ENCODE measurements at places on chromosomes 6 and 20.

DNA sequence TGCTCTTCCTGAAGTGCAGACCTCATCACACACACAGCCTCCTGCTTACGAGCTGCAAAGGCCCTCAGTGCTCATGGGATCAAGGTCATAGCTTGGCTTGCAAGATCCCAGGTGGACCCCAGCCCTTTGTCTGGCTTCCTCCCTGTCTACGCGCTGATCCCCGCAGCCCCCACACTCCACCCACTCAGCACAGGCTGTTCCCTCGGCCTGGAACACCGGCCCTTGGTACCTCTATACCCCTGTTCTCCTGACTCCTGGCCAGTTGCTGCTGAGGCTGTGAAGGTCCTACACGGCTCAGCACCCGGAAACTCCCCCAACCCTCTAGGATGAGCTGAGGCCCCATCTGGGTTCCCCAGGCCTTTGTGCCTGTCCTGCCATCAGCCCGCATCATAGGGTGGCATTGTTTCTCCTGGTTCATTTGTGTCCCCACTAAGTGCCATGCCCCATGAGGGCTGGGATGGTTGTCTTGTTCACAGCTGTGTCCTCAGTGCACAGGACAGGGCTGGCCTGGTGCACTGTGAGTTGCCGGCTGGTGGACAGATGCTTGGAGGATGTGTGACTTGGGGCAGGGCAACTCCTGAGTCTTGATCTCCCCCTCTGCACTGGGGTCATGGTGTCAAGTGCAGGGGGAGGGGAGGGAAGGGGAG lies 57.0 kb downstream of the ADNP start:
- no peak for DNase-seq

- no peak for DNase-seq
Observed at GRCh38 chr6:2021713-2022125, 223.7 kb downstream of the GMDS start.

- DNase-seq = no peak
Observed at GRCh38 chr20:14454296-14454695, 116.9 kb upstream of the FLRT3 start.

DNA sequence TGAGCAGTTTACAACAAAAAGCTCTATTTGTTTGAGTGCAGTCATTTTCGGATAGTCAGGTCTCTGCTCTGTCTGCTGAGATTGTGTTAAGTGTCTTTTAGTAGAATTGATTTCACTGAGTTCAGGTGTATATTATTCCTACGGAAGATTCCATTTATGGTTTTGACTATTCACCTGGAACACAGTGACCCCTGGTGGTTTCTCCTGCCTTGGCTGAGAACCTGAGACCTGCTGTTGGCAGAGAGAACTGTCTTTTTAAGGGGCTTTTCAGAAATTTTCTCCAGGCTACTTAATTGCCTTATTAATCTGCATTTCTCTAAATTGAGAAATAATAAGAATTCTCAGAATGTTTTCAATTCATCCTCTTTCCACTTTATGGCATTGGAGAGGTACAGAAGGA lies 508.0 kb downstream of the TBC1D32 start:
- DNase-seq = no peak

- no peak for DNase-seq
Observed at GRCh38 chr20:10216146-10216791, 2.4 kb upstream of the SNAP25 start.

DNA sequence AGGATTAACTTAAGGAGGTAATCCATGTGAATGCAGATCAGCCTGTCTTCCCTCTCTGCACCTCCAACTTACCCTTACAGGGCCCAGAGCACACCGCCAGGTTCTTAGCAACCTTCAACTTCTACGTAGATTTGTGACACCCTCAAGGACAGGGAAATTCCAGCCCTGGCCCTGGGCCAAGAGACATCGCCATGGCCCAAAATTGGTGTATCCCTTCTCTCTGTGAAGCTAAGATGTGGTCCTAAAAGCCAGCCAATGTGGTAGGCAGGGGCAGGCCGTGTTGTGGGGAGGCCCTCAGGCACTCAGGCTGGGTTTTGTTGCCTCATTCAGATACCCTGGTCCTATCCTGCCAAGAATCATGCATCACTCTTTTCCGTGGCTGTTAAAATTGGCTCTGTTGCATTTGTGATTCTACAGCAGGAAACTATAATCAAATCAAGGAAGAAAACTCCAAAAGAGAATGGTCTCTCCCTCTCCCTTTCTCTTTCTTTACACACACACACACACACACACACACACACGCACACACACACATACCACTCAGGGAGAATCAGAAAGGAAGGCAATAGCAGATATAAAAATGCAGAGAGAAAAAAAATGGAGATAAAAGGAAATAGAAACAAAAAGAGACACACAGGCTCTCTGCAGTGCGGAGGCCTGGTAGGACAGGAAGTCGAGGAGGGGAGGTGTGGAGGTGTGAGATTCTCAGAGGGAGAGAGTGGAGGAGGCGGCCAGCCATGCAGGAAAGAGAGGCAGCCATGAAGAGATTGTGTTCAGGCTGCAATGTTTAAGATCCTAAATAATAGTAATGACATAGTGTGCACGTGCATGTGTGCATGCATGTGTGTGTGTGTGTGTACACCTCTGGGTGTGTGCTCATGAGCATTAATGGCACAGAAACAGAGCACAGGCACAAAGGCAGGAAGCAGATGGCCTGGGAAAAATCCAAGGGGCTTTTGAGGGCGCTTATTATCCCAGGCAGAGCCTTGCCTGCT lies 201.8 kb upstream of the LRFN2 start:
- DNase-seq = no peak

DNA sequence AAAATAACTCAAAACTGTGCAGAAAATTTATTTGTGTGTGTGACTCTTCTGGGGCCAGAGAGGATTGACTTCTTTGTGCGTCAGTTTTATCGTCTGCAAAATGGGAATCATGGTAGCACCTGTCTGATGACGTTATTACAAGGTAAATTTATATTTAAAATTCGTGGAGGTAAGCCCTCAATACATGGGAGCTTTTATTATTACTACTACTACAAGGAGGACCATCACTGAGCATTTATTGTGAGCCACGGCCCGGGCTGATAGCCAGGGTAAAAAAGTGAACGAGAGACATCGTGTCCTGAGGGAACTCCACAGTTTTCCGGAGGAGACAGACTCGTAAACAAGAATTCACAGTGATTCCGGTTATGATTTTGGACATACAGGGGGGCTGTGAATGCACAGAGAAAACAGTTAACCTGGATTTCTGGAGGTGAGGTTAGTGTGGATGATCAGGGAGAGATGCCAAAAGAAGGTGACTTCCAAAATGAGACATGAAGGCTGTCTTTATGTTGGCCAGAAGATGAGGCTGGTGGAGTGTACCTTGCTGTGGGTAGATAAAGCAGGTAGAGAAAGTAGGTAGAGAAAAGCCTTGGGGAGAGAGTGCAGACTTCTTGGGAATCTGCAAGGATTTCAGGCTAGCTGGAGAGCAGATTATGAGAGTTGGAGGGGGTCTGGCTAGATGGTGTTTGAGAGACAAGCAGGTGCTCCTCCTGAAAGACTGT lies 10.6 kb upstream of the SERINC3 start:
- no peak for DNase-seq

DNA sequence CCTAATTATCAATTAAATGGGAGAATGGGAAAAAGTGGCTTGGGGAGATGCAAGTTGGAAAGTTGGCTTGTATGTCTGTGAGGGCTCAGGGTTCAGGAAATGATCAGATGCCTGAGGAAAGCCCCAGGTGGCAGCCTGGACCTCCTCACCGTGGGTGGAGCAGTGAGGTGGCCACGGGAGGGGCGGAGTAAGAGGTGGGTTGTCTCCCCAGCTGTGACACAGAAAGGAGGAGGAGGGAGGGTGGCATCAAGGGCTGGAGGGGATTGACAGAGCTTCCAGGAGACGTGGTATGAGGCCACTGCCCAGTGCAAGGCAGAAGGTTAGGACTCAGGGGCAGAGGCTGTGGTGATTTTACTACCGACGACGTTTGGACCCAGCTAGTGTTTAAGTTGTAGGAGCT lies 672.2 kb downstream of the PRKN start:
- DNase-seq = no peak

DNA sequence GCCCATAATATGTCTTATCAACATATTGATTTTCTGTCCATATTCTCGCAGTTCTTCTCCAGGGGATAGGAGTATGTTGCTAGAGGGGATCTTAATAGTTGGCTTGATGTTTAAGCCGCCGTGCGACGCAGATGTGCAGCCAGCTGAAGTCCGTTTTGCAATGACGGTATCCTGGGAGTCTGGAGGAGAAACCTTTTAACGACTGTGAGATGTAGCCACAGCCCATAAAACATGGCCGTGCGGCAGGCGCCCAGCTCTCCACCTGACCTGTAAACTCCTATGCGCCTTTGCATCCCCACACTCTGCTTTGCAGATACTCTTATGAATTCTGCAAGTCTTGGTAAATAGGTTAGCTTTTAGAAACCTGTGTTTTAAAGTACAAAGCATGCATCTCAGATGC lies 36.9 kb downstream of the BMP6 start:
- DNase-seq = no peak

GRCh38 chr20:25984933-25985332 lies 288.3 kb upstream of the ZNF337 start:
- no peak for DNase-seq

- DNase-seq = no peak
Observed at GRCh38 chr6:34888514-34888856, 570 bp upstream of the ANKS1A start.

DNA sequence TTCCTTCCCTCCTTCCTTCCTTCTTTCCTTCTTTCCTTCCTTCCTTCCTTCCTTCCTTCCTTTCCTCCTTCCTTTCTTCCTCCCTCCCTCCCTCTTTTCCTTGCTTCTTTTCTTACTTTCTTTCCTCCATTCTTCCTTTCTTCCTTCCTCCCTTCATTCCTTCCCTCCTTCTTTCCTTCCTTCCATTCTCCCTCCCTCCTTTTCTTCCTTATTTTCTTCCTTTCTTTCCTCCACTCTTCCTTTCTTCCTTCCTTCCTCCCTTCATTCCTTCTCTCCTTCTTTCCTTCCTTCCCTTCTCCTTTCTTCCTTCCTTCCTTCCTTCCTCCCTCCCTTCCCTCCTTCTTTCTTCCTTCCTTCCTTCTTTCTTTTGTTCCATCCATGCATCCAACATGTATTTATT lies 35.1 kb upstream of the EDN3 start:
- no peak for DNase-seq

DNA sequence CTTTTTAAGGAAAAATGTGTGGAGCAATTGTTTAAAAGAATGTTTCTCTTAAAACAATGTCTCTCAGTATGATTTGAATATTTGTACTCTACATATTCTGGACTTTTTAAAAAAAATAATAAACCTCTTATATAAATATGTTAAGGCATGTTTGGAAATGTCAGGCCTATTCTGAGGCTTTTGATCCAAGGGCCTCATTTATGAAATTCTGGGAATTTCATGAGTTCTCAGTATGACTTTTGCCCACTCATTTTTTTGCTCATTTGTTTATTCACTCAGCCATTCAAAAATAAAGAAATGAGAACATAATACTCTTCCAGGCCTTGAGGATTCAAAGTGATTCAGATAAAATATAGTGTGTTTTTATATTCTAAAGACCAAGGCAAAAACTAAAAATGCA lies 60.4 kb downstream of the DOK5 start:
- no peak for DNase-seq

- DNase-seq = peak; percentile 44
Observed at GRCh38 chr6:27177485-27178406, 69.8 kb upstream of the PRSS16 start.

DNA sequence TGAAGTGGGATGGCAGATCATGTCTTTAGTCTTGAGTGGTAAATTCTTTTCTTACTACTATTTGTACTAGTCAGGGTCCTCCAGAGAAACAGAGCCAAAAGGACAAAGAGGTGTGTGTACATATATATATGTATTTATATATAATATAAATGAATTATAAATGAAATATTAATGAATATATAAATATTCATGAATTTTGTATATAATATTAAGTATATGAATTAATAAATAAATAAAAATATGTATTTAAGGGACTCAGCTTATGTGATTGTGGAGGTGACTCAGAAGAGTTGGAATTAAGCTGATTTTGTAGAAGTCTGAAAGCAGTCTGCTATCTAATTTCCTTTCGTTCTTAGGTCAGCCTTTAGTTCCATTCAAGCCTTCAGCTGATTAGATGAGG lies 265.3 kb upstream of the MMS22L start:
- no peak for DNase-seq

DNA sequence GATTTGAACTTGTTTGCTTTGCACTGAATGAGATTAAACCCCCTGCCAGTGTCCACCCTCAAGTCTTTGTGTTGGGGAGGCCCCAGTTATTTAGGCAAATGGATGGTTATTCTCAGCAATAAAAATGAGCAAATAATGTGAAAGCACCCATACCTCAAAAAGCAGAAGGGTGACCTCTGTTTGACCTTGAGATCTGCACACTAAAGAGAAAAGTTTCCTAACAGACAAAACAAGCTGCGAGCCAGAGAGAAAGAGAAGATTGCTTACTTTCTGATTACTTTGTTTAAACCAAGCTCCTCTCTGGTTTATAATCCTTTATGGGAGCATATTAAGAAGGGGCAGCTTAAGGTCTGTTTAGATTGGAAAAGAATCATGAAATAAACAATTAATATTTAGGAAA lies 30.4 kb upstream of the TRERF1 start:
- DNase-seq = no peak

DNA sequence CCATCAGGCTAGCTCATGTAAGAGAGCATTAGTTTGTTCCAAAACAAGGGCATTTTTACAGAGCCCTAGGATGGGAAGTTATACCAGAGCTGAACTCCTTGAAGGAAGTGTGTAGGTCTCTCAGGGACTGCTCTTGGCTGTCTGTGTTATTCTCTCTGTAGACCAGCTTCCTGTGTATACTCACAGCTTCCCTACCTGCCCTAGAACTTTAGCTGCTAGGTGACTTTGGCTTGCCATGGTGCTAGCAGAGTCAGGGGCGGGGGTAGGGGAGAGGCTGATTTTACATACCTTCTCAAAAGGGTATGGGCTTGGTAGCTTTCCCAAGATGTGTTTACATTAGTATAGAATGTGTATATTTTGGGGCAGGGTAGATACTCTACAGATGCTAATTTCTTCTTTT lies 17.4 kb downstream of the MAPRE1 start:
- DNase-seq = no peak

DNA sequence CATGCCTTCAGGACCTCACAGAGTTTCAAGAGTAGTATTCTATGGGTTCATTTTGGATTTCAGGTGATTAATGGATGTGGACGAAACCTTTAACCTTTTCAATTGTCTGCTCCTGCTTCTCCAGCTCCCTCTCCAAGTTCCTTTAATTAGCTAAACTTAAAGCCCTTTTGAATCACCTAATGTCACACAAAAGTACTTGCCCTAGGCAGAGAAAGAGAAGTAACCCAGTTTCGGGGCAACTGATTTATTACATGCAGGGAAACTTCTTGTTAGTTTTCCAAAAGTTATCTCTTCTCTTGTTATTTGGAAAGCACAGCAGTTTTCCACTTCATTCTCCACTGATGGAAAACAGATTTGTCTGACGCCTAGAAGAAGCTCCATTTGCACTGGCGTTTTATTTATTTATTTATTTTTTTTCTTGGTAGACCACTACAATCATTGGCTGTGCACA lies 407.7 kb upstream of the JARID2 start:
- no peak for DNase-seq

GRCh38 chr6:118780668-118781067 lies 113.3 kb upstream of the ASF1A start:
- no peak for DNase-seq
